ENCODE measurements at places on chromosomes 5 and 9. TPM values are rescaled to one million over a fixed set of nuclear protein-coding genes. Genes with fewer than 3 reads are reported as not detected.

DNA sequence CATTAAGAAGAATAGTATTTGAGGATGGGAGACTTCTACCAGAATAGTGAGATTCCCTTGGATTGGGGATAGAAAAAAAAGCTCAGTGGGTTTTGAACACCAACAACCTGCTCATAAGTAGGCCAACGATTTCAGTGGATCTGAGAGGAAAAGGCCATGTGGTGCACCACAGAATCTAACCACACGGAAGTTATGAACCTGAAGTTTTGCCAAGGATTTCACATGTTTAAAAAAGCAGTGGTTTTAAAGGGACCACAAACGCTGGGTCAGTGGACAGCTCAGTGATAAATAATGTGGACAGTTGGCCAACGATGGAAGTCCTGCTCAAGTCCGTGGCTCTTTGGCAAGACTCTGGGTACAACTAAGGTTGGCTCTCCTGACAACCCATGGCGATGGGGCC, 107.2 kb upstream of the TXNDC8 start:
- DNase-seq: no peak

GRCh38 chr9:7338586-7339281, 460.8 kb downstream of the DMAC1 start:
- no peak for DNase-seq

- DNase-seq: no peak
Measured at GRCh38 chr9:89611425-89611824, 6.6 kb downstream of the GADD45G start.

GRCh38 chr5:134445856-134446818, 34.5 kb upstream of the CDKN2AIPNL start:
- DNase-seq: no peak

- DNase-seq: no peak
Measured at GRCh38 chr9:116800885-116801284, 113.8 kb downstream of the TRIM32 start.

DNA sequence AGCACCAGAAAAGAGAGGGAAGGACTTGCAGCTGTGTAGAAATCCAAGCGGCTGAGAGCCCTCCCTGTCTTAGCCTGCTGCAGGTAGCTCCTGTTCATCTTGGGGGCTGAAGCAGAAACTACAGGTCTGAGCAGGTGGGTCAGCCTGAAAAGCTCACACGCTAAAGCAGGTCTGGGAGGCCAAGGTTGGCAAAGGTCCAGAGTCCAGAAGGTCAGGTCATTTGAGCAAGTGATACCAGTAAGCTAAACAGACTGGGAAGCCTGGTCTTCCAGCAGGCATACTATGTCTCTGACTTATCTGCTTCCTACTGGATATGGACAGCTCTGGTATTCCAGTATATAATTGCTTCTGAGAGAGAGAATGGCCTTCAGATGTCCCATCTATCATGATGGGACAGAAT, 26.2 kb downstream of the PTCD2 start:
- no peak for DNase-seq

DNA sequence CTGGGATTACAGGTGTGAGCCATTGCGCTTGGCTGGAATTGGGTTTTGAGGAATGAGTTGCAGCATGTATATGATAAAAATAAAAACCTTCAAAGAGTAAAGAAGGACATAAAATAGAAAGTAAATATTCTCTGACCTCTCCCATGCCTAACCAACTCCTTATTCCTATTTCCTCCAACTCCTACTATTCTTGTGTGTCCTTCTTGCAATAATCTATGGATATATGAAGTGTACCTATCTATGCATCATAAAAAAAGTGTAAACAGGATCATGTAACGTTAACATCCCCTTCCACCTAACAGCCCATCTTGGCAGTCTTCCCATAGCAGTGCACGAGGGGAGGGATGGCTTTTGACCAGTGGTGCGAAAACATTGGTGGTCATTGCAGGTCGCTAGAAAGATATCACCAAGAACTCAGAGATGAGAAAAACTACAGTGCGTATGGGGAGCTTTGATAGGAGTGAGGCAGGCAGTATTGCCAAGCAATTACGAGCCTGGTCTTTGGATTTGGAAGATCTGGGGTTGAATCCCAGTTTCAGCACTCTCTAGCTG, 69.9 kb downstream of the PPARGC1B start:
- no peak for DNase-seq

DNA sequence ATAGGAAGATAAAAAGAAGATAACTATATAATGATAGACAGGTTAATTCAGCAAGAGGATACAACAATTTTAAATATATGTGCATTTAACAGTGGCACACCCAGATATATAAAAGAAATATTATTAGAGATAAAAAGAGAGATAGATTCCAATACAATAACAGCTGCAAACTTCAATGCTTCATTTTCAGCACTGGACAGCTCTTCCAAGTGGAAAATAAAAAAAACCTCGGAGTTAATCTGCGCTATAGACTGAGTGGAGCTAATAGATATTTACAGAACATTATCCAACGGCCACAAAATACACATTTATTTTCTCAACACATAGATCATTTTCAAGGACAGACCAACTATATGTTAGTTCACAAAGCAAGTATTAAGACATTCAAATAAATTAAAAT, 1229.5 kb upstream of the CDH6 start:
- DNase-seq: no peak

The FOXD4L5 gene
- 0.14 TPM for total RNA-seq

- DNase-seq: no peak
Measured at GRCh38 chr9:84759300-84759750, 89.8 kb downstream of the NTRK2 start.

DNA sequence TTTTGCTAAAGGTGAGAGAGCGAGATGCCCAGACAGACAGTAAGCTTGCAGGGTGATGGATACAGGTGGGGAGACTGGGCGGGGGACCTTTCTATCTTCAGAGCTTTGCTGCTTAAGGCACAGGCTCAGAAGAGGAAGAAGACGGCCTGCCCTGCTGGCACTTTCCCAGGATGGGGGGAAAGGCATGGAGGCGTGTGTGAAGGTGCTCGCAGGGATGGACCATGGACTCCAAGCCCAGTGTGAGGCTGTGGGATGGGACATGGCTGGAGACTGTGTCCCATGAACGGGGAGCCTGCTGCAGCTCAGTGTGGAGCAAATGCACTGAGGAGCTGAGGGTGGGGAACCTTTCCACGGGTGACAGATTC, 243.2 kb upstream of the IRX4 start:
- DNase-seq: no peak

DNA sequence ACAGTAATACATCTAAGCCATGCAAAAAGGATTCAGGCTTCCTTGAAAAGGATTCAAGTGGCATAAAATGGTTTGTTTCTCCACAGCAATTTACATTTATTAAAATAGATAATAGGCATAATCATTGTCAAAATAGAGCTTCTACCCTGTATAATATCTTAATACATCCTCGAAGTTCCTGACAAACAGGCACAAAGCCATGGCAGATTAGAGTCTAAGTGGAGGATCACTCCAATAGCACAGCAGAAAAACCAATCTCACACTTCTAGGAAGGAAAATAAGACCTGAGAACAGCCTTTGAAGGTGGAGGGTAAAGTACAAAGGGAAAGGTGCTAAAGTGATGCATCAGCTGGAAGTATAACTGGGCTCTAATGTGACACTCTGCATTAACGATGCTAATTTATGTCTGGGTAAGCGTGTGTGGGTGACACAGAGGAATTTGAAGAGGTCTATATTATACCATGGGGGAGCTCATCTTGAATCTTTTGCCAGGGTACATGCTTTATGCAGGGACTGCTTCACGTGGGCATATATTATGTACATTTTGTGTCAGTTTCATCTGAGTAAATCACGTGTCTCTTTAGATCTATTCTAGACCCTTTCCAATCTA, 28.8 kb downstream of the PPP2R2B start:
- no peak for DNase-seq

The DND1 gene
- 1.2 TPM for total RNA-seq

The CATSPER3 gene
- total RNA-seq: not detected

DNA sequence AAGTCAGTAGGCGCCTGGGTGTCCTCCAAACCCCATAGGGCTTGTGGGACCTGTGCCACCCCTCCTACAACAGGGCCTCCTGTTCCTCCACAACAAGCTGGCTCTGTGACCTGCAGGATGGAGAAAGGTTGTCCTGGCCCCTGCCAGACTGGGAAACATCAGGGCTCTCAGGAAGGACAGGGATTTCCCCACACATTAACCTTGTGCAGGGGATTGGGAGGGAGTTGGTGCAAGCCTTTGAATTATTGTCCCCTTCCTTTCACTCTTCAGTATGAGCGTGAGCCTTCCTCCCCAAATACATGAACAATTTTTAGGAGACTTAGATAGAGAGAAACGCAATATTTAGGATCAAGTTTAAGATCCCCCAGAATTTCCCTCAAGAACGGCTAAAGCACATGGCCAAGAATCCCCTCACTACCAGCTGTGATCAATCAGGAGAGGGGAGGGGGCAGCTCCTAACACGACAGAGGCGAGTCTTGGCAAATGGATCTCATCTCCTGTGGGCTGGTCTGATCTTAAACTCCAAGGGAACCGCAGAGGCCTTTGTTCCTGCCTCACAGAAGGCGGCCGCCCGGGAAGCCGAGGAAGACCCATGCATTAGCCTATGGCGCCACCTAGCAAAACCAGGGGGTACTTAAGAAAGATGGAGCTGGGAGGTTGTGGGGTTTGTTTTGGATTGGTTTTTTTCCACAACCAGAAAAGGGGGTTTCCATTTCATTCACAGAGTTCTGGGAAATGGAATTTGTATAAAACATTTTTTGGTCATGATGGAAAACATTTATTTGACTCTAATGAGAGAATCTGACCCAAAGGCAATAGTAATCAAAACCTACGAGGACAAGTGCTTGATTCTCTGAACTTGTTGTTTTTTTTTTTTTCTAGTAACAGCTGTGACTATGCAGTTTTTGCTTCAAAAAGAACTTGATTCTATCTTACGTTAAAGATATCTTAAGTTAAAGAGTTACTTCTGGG, 36.1 kb upstream of the OSMR start:
- DNase-seq: peak; percentile 79

DNA sequence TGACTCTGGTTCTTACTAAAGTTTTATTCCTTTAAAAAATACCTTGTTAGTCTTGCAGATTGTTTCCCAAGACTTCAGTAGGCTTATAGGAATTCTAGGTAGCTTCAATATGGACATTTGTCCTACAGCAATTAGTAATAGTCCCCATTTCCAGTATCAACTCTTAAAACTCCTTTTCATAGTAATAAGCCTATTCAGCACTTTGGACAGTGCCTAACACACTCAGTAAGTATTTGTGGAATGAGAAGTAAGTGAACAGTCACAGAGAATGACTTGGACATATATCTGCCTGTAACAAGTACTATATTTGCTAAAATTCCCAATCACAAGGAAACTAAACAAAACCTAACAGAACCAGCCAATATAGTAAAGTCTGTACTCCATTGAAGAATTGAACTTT, 1291.8 kb upstream of the DMAC1 start:
- DNase-seq: no peak

The ITK gene
- total RNA-seq: 0.41 TPM

The CYLC2 gene
- total RNA-seq: not detected

The CCNO gene
- total RNA-seq: not detected

- no peak for DNase-seq
Measured at GRCh38 chr5:94243612-94244011, 374.8 kb downstream of the KIAA0825 start.

GRCh38 chr5:124740991-124741583, 5.4 kb downstream of the ZNF608 start:
- no peak for DNase-seq

The ADGRD2 gene
- 0.76 TPM for total RNA-seq

DNA sequence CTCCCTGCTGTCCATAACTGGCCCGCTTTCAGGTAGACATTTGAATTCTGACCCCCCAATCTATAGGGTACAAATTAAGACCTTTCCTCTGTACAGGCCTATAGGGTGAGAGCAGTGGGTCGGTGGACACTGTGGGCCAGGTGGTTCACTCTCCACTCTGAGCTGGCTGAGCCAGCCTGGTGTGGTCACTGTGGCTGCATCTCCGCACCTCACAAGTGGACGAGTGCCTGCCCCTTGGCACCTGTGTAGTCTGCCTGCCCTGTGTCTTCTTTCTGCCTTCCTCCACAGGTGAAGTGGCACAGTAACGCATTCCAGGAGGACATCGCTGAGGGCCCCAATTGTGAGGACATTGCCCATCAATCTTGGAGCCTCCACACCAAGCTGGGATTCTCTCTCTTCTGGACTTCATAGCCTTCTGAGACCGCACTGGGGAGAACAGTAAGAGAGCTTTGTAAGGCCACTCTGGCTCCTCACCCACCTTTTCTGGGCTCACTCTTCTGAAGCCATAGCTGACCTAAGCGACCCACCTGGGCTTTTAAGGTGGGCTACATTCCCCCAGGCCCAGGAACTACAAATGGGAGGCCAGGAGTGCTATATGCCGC, 33.5 kb upstream of the JADE2 start:
- no peak for DNase-seq

GRCh38 chr5:125575891-125576505, 829.6 kb upstream of the ZNF608 start:
- DNase-seq: peak; percentile 23

GRCh38 chr5:172411484-172412072, 42.7 kb downstream of the SH3PXD2B start:
- DNase-seq: no peak

DNA sequence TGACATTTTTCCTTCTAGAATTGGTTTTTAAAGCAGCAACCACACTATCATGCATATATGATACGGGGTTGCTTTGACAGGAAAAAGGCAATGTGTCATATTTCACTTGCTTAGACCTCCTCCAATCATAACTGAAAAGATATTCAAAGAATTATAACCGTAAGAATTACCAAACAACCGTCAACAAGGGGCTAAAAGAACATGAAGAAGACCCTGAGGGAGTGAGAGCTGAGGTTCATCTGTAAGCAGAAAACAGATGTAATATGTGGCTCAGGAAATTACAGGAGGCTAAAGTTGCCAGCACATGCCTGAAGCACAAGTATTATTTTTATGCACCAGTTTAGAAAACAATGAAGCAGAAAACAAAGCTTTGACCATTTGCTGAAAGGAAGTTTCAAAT, 78.9 kb downstream of the APBA1 start:
- DNase-seq: no peak

DNA sequence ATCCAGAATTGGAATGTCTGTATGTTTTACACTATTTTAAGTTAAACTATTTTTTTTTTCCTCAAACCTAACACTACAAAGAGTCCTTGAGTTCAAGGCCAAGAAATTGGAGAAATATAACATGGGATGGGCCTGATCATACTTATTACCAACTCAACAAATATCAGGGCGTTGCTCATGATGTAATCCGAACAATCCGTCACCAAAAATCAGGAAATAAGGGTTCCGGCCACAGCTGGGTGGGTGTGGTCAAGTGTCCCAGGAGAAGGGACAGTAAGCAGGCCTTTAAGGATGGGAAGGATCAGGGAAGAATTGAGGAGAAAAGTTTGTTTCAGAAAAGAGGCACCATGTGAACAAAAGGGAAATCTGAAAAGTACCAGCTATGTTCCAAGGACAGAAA, 29.8 kb downstream of the MED27 start:
- no peak for DNase-seq
